Stomach (tissue), 19 donors: ENCODE measurements at places on chromosomes 3 and 15. TPM values are rescaled to one million over a fixed set of nuclear protein-coding genes. Genes with fewer than 3 reads are reported as not detected.
A peak's percentile ranks its signal among the peaks of the same experiment; 100 is the strongest.

DNA sequence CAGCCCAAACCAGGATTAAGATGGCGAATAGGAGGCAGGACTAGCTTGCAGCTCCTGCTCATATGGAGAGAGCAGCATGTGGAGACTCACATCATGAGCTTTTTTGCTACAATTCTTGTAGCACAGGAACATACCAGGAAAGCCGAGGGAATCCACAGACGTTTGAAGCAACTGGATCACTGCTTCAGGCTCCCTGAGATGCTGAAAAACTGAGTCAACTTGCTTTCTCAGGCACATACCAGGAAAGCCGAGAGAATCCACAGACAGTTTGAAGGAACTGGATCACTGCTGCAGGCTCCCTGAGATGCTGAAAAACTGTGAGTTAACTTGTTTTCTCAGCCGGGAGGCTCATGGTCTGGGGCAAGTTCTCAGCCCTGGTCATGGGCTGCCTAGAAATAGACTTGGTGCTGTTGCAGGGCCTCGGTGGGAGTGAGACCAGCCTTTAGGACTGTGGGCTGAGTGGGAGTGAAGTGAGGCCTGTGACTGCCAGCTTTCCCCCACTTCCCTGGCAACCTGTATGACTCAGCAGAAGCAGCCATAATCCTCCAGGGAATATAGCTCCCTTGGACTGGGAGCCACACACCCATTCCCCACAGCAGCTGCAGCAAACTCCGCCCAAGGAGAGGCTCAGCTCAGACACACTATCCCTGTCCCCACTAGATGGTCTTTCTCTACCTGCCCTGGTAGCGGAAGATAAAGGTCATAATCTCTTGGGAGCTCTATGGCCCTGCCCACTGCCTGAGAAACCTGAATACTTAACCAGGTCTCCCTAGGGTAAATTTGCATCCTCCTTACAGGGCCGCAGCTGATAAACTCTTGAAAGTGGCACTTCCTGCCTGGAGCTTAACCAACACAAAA lies 51.9 kb upstream of the PFN2 start:
- H3K27me3 ChIP-seq: no peaks in the 10 kb centered on the region
- no peaks in the 10 kb centered on the region for H3K4me1 ChIP-seq
- no peak overlapping the region for H3K27ac ChIP-seq
- H3K4me3 ChIP-seq: no peak overlapping the region
- H3K36me3 ChIP-seq: no peaks in the 10 kb centered on the region

DNA sequence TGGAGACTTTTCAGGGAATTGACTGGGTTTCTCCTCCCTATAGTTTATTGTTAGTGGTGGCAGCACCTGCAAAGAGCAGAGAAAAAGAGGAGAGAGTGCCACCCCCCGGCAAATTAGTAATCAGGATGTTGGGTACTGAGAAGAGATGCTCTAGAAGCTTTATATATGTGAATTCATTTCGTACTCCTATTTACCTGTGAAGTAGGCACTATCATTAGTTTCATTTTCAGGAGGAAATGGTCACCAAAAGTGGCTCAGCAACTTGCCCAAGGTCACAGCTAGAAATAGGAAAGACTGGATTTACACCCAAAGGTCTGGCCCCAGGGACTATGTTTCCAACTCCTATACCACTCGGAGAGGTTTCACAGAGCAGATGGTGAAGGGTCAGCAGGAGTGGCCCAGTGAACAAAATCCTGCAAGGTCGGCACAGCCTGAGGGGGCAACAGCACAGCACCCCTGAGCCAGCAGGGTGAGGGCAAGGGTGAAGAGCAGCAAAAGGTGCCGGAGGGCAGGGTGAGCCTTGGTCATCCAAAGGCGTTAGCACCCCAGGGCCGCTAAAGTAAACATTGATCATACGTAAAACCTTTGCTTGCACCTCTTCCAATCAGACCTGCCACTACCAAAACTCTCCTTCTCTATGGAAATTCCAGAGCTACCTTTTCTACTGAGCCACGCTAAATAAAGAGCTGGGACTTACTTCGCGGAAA lies 23.6 kb downstream of the VGLL4 start:
- no peaks in the 10 kb centered on the region for H3K36me3 ChIP-seq
- no peak overlapping the region for H3K4me3 ChIP-seq

DNA sequence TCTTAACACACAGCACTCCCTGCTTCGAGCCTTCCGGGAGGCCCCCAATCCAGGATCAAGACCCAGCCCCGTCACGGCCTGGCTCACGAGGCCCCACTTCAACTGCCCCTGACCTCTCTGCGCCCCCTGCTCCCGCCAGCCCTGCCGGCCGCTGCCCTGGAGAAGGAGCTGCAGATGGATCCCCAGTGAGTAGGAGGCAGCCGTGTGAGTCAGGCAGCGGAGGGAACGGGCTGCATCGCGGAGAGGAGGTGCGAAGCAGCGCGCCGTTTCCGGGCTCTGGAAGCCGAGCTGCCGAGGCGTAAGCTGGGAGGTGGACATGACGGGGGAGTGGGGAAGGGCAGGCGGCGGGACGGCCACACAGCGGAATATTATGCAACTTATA lies 133.4 kb downstream of the TPRA1 start:
- no peaks in the 10 kb centered on the region for H3K27me3 ChIP-seq
- H3K36me3 ChIP-seq: no peaks in the 10 kb centered on the region
- H3K27ac ChIP-seq: peak overlapping the region; percentile 66
- H3K4me3 ChIP-seq: peak overlapping the region; percentile 29
- peak; percentile 64 for DNase-seq

DNA sequence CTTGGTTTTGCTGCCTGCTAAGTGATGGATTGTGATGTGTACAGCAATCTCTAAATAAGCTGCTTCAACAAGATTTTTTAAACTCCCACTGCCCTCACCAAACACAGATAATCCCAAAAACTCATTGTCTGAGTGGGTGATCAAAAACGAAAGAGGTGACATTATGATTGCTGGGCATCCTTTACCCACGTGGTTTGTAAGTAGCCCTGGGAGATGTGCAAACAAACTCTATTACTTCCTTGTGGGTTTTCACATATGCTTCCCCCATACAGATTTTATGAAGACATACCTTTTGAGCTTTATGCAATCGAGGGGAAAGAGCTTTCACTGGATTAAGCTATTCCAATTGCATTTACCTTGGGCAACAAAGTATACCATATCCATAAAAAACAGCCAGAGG lies 1000.4 kb downstream of the FHIT start:
- DNase-seq: no peak
- no peaks in the 10 kb centered on the region for H3K36me3 ChIP-seq
- H3K27ac ChIP-seq: no peak overlapping the region
- H3K4me3 ChIP-seq: no peak overlapping the region
- H3K4me1 ChIP-seq: no peaks in the 10 kb centered on the region

The STX19 gene
- 21.1 TPM for polyA plus RNA-seq

The NXPE3 gene
- polyA plus RNA-seq: 3.7 TPM

The RPL39L gene
- 10.1 TPM for polyA plus RNA-seq
